ENCODE measurements at places on chromosomes 5 and 9.

DNA sequence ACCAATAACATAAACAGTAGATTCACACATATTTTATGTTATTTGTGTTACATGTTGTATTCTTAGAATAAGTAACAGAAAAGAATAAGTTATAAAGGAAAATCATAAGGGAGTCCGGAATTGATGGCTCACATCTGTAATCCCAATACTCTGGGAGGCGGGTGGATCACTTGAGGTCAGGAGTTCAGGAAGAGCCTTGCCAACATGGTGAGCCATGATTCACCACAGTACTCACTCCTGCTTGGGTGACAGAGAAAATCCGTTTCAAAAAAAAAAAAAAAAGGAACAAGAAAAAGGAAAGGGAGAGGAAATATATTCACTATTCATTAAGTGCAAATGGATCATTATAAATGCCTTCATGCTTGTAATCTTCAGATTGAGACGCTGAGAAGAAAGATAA is 533.3 kb upstream of the CDH9 start:
- no peak for DNase-seq

GRCh38 chr9:13588151-13589033 is 308.9 kb upstream of the MPDZ start:
- no peak for DNase-seq

DNA sequence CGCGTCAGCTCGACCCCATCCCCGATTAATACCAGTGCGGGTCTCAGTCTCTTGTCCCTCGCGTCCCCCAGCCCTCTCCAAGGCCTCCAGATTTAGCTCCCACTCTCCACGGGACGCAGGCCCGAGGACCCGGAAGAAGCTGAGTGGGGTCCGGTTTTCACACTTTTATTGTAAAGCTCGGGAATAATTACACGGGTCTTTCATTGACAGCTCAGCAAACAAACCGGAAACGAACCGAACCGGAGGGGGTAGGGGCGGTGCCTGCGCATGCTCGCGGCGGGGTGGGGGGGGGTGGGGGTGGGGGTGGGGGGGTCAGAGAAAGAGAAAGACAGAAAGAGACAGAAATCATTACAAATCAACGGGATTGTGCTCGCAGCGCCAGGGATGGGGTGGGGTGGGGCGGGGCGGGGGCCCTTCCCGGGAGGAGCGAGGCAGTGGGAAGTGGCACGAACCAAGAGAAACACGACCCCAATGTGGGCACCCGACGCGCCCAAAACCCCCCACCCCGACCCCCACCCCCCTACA is 27.9 kb downstream of the PCDH1 start:
- peak; percentile 18 for DNase-seq

DNA sequence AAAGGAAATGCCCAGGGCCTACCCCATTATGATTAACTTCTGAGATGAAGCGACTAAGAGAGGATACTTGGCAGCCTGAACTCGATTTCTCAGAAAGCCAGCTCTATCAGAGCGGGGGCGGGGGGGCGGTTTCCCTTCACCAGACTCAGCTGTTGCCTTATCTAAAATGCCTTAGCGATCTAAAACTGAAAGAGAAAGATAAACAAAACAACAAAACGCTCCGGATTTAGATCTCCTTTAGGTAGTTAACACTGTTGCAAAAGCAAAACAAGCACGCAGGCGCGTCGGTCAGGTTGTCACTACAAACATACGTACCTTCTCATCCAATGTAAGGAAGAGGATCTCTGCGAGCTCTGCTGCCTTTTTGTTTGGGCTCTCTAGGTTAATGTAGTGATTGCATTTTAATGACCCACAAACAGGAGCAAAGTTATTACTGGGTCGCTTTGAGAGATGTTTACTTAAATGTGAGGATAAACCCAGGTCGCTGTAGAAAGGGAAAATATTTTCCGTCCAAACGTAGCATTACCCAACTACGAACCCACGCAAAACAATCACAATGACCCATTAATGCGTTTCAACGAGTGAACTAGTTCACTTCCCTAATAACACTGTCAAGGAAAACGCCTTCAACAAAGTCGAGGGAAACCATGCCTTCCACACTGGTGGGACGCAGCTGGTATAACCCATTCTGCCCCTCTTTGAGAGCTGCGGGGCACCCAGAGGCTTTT is 982 bp downstream of the EPB41L4A start:
- no peak for DNase-seq

DNA sequence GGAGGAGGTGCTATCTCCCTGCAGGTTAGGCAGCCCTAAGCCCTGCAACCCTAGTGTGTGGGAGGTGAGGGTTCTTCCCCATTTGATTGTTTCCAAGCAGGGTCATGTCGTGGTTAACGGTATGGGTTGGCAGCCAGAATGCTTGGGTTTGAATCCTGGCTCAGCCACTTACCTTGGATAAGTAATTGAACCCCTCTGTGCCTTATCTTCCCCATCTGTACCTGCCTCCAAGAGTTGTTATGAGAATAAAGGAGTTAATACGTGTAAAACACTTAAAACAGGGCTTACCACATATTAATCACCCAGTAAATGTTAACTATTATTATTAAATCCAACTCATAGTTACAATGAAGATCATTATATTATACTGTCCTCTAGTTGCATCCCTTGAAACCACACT is 52.2 kb upstream of the SPATA31E1 start:
- no peak for DNase-seq

- DNase-seq = no peak
Observed at GRCh38 chr5:129174480-129174879, 79.9 kb downstream of the ISOC1 start.

DNA sequence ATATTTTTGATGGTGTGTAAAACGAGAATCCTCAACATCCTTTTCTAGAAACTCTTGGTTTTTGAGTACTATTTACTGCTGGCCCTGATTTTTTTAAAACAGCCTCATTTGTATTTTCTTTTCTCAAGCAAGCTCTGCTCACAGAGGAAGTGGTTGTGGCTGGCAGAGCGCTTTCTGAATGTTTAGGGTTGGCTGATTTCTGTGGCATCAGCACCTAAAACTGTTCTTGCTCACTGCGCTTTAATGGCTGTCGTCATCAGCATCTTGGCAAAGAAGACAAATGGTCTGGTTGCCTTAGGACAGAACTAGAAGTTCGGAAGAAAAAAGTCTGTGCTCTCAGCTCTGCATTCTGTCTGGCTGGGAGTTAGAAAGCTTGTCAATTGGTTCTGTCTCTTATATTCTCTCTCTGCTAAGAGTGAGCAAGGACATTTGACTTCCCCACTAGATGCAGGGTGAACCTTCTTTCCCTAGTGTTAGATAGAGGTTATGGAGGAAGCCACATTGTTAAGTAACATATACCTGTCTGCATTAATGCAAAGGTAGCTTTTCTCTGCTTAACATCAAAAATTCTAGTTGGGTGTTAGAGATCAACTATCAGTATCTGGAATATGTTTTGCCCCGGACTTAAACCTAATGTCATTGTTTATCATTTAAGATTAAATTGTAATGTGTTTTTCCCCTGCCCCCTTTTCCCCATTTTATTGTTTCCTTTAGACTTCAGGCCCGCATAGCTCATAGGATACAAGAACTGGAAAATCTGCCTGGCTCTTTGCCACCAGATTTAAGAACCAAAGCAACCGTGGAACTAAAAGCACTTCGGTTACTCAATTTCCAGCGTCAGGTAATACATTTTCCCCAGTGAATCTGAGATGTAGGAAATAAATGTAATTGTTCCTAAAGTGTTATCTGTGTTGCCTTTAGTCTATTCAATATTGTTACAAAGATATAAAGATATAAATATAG is 39.0 kb downstream of the SMARCA2 start:
- DNase-seq = peak; percentile 51

- DNase-seq = no peak
Observed at GRCh38 chr9:107169796-107170195, 113.3 kb upstream of the RAD23B start.

DNA sequence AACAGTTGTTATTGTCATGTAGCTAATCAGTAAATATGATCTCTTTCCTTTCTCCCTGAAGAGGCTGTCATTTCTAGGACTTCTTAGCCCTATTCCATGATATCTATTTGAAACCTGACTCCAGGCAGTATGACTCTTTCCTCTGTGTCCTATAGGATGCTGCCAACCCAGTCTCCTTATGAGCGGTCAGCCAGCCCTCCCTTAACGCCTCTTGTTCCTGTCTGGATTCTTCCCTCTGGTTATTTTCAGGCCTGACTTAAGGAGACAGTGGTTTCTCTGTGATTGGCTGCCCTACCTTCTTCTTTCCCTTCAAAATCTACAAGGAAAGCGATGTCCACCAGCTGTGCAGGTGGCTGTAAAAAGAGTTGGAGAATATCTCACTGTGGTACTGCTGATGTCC is 19.4 kb upstream of the C5orf63 start:
- DNase-seq = no peak

DNA sequence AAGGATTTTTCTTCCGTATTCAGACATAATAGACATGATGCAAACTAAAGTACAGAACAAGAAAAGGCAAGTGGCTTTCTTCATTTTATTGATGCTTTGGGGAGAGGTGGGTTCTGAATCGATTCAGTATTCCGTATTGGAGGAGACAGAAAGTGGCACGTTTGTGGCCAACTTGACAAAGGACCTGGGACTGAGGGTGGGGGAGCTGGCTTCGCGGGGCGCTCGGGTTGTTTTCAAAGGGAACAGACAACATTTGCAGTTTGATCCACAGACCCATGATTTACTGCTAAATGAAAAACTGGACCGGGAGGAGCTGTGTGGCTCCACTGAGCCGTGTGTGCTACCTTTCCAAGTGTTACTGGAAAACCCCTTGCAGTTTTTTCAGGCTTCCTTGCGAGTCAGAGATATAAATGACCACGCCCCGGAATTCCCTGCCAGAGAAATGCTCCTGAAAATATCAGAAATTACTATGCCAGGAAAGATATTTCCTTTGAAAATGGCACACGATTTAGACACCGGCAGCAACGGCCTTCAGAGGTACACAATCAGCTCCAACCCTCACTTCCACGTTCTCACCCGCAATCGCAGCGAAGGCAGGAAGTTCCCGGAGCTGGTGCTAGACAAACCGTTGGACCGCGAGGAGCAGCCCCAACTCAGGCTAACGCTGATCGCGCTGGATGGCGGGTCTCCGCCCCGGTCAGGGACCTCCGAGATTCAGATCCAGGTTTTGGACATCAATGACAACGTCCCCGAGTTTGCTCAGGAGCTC is 551 bp downstream of the PCDHB6 start:
- no peak for DNase-seq

GRCh38 chr5:5264727-5265126 is 124.6 kb downstream of the ADAMTS16 start:
- DNase-seq = no peak

Data from activated T-helper 1 cell treated with Interleukin-2 at 50 U/mL for 16 hours (primary cell).